Calu3 (cell line): ENCODE measurements at places on chromosomes 3 and 15. TPM values are rescaled to one million over a fixed set of nuclear protein-coding genes. Genes with fewer than 3 reads are reported as not detected.

DNA sequence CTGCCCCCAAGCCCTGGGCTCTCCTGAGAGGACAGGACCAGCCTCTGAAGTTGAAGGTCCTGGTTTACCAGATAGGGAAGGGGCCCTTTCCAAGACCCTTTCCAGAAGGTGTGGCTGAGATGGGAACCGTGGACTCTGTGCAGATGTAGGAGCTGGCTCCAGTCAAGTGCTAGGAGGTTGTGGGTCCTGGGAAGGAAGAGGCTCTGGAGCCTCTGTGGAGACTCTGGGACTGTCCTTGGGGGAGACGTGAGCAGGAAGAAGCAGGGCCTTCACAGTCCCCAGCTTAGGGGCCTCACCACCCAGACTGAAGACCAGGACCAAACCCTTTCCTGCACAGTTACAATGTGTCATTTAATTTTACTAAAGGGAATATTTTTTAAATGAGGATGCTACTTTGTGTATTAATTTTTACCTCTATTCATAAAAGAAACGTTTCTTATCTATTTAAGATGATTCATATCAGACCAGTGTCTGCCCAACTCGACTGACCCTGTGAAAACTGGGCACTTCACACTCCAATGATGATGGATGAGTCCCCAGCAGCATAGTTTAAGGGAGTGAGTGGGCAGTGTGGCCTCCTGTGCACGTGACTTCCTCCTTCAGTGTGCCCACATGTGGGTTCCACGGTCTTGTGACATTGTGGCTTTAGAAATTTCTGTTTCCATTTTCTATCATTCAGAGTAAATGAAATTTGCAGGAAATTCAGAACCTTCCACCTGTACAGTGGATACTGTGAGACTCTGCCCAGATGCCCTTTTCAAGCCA is 10.9 kb downstream of the CCR5AS start:
- DNase-seq: no peak

DNA sequence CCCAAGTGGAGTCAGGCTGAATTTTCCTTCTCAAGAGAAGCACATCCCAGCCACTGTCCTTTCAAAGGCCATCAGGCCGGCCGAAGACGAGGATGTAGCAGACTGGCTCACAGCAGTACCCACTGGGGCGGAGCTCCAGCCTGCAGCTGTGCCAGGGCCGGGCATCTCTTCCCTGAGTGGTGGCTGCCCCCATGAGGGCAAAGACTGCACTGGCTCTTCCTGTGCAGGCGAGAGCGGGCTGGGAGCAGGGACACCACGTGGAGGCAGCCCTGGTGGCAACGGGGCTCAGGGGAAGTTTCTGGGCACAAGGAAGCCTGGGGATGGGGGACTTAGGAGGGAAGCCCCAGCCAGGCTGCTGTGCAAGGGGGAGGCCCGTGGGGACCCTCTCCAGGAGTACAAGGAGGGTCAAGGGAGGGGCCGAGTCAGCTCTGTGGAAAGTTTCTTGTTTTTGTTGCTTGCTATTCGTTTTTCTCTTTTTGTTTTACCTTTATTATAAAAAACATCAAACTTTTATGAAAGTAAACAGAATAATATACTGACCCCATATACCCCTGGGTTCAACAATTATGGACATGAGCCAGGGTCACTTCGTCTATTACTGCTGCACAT is 66.1 kb downstream of the RPN1 start:
- peak; percentile 96 for DNase-seq

DNA sequence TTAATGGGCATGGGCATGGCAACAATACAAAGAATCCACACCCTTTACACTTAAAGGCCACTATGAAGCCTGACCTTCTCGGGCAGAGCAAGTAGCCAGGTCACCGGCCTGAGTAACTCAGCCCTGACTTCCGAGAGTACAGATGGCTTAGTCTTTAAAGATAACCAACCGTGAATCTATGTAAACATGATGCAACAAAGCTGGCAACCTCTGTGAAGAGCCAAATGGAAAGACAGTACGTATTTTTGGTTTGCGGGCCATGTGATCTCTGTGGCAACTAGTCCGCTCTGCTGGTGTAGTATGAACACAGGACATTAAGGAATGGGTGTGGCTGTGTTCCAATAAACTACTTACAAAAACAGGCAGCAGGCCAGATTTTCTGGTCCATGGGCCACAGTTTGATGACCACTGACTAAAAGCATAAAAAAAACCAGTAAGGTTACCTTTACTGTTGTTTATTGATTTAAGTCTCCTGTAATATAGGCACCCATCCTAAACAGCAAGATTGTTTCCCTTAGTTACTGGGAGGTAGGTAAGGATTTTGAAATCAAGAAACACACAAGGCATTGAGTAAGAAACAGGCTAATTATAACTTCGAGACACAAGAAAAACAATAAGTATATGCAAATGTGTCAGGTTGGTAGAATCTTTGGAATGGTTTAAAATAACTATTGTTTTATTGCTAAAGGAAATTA is 14.5 kb downstream of the RIOX2 start:
- no peak for DNase-seq

GRCh38 chr3:14562121-14562890 is 22.2 kb upstream of the GRIP2 start:
- DNase-seq: no peak

GRCh38 chr15:98322581-98322980 is 325.8 kb upstream of the IGF1R start:
- no peak for DNase-seq

- DNase-seq: no peak
Measured at GRCh38 chr3:139307601-139308555, 35.9 kb upstream of the MRPS22 start.

- DNase-seq: no peak
Measured at GRCh38 chr3:82078246-82078645, 316.8 kb upstream of the GBE1 start.

GRCh38 chr3:172980849-172981248 is 160.2 kb downstream of the SPATA16 start:
- no peak for DNase-seq

DNA sequence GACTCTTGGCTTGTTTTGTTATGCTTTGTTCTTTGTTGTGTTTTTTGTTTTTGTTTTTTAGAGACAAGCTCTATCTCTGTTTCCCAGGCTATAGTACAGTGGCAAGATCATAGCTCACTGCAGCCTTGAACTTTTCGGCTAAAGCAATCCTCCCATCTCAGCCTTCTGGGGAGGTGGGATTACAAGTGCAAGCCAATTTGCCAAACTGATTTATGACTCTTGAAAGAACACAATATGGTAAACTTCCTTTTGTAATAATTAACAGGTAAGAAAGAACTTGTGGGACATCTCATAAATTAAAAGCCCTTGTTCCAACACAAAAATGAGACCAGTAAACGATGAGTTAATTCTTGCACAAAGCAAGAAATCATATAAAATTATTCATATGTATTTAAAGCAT is 476.3 kb downstream of the MAGI1 start:
- DNase-seq: no peak

- DNase-seq: no peak
Measured at GRCh38 chr15:42679285-42680141, 57.4 kb downstream of the CDAN1 start.

- peak; percentile 14 for DNase-seq
Measured at GRCh38 chr3:195385526-195385925, 57.3 kb downstream of the ACAP2 start.

- DNase-seq: peak; percentile 26
Measured at GRCh38 chr3:111998636-111999483, at the start of gene TAGLN3. Gene TAGLN3, plus strand, starts transcription at chr3:111998922. Its CDS starts 501 bp downstream, at chr3:111999423.

- no peak for DNase-seq
Measured at GRCh38 chr3:42070524-42070923, 20.6 kb upstream of the TRAK1 start.

- no peak for DNase-seq
Measured at GRCh38 chr15:89377024-89377841, 42.6 kb upstream of the POLG start.

- no peak for DNase-seq
Measured at GRCh38 chr15:29692527-29692926, 129.7 kb downstream of the TJP1 start.

DNA sequence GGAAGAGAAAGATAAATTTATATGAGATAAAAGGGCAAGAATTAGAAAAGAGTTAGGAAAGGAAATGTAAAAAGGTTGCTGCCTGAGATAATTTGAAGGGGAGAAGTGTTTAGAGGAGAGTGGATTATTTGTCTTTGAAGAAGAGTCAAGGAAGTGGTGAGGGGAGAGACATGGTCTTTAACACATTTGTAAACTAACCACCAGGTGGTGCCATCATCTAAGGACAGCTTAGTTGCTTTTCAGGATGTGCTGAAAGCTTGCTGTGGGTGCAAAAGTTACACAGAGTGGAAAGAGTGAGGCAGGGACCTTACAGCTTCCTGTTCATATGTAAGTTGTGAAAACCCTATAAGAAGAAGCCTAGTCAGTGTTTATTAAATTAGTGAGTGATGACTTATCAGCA is 114.1 kb upstream of the DNAJC19 start:
- peak; percentile 46 for DNase-seq

GRCh38 chr15:51227940-51228732 is 110.3 kb downstream of the CYP19A1 start:
- DNase-seq: peak; percentile 36

- DNase-seq: no peak
Measured at GRCh38 chr15:66872405-66872804, 170.4 kb downstream of the SMAD6 start.

DNA sequence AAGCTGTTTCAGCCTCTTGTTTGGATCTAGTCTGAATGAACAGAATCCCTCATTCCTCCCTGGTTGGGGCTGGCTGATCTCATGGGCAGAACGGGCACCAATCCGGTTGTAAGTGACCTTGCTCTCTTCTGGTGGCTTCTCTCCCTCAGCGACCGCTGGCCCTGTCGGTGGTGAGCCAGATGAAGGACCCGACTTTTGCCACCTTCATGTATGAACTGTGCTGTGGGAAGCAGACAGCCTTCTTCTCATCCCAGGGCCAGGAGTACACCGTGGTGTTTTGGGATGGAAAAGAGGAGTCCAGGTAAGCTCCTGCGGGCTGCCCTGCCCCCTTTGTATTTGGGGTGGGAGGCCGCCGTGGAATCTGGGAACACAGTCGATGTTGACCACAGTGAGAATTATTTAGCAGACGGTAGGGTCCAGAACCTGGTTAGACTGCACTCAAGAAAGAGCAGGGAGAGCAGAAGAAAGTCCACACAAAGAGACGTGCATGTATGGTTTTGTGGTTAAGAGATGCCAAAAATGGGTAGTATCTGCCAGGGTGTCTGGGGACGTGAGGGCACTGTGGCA is 138.8 kb downstream of the LRRK1 start:
- no peak for DNase-seq

DNA sequence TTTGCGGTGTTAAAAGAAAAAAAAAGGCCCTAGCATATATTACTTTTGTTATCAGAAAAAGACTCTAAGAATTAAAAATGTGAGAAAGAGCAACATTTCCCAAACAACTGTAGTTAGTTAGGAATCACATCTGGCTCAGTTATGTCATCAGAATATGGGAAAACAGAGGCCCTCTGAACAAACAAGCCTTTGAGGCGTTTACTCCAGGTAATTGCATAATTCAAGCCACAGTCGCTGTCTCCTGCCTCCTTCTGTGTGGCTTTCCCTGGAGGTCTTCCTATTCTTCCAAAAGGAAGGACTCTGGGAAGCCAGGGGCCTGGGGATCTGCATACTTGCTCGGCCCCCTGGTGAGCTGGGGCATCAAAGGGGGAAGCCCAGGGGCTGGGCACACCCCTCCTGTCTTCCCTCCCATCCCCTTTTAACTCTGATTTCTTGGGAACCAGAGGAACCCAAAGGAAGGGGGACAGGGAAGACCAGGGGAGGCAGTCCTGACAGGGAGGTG is 3.7 kb upstream of the FAM107A start:
- no peak for DNase-seq

DNA sequence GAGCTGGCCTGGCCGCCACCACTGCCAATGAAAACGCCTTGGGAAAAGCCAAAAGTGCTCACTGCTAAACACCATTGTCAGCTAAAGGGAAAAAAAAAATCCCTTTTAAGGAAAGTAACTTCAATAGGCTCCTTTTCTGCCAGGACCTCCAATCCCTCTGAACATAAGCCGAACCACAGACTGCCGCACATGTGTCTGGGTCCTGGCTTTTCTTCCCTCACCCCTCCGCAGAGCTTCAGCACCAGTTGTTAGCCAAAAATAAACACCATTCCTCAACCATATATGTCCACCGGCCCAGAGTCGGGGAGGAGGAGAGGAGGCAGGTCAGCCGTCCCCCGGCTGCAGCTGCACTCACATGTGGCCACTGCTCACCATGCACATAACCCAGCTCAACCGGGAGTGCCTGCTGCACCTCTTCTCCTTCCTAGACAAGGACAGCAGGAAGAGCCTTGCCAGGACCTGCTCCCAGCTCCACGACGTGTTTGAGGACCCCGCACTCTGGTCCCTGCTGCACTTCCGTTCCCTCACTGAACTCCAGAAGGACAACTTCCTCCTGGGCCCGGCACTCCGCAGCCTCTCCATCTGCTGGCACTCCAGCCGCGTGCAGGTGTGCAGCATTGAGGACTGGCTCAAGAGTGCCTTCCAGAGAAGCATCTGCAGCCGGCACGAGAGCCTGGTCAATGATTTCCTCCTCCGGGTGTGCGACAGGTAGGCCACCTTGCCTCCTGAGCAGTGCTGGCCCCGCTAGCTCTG is at the start of gene FBXL22:
Gene FBXL22 (plus strand): TSS at position 350 of the 753 bp plus-strand sequence. CDS start 6 bp downstream, at position 356.
- no peak for DNase-seq

DNA sequence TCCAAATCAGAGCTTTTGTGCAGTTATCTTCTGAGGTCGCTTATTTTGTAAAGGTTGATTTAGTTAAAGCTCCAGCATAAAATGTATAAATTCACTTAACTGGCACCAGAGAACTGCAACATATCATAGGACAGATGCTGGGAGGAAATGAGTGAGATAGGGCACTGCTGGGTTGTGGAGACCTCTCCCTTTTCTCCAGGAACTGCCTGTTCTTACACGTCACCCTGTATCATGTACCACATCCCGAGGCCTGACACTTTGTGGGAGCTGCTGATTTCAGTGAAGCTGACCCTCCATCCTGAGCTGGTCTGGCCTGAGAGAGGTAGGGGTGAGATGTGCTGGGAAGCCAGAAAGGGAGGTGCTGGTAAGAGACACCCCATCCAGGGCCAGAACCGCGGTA is 213.8 kb upstream of the FEZF2 start:
- DNase-seq: no peak

DNA sequence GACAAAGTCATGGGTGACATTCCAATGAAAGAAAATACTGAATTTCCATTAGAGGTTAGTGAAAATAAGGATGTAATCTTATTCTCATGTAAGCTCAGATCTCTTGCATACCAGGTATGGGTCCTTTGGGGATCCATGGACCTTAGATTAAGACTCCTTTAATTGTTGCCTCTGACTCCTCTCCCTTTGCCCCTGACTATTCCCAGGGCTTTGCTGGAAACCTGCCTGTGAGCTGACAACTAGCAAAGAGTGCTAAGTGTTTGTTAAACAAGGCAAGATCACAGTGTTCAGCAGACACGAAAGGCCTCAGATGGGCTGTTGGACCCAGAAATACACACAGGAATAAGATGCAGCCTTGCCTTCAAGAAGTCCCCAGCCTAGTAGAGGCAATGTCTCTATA is 32.1 kb downstream of the ACKR2 start:
- DNase-seq: no peak

DUOXA1 gene
- total RNA-seq: not detected in 2 replicates

THRB gene
- 13.5 and 15.5 TPM in 2 replicates for total RNA-seq

PGBD4 gene
- total RNA-seq: 1.3 TPM in 2 replicates

CD200R1 gene
- not detected in 2 replicates for total RNA-seq

CAMK2N2 gene
- total RNA-seq: 3.3 and 3.6 TPM in 2 replicates

ANKUB1 gene
- total RNA-seq: not detected in 2 replicates

GOLGA6B gene
- 0.61 TPM in 1 of 2 replicates, not detected in the other for total RNA-seq

CSTA gene
- total RNA-seq: not detected in 2 replicates

CHL1 gene
- 0.73 and 1.0 TPM in 2 replicates for total RNA-seq

KBTBD8 gene
- total RNA-seq: 4.1 and 5.9 TPM in 2 replicates

COL6A5 gene
- total RNA-seq: not detected in 2 replicates

CTDSPL2 gene
- 27.7 and 38.0 TPM in 2 replicates for total RNA-seq

SLC51B gene
- total RNA-seq: not detected in 2 replicates

OR5K2 gene
- total RNA-seq: not detected in 2 replicates
